ENCODE measurements at places on chromosomes 5 and 9.

- no peak for DNase-seq
These were observed 302.7 kb upstream of the NREP start for GRCh38 chr5:112059579-112060135.

GRCh38 chr5:154308443-154309370 lies 118.2 kb downstream of the GALNT10 start:
- no peak for DNase-seq

GRCh38 chr5:163748934-163749333 lies 243.5 kb downstream of the MAT2B start:
- no peak for DNase-seq

GRCh38 chr5:132961887-132962286 lies 1.5 kb downstream of the AFF4 start:
- DNase-seq = no peak

GRCh38 chr5:111530298-111530740 lies 18.0 kb upstream of the STARD4 start:
- DNase-seq = no peak

Data from retina (tissue), 1 donor.